T-cell (primary cell): ENCODE measurements at places on chromosomes 3 and 15.

GRCh38 chr3:185815391-185816282, 9.2 kb downstream of the IGF2BP2 start:
- no peak for DNase-seq

DNA sequence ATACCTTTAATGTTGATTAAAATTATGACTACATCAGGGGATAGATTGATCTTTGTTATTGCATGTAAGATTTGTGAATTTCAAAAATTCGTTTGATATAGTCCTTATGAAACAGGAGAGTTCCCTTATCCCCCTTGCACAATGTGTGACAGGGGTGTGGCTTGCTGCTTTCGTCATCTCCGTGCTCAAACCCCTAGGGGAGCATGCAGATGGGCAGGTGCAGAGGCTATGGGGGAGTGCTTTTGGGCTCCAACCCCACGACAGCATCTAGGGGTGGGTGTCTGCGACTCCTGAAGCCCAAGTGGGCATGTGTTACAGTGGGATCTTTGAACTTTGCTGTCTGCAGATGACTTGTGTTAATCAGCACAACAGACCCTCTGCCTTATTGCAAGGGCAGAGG, 360.1 kb upstream of the GOLIM4 start:
- DNase-seq = no peak

- DNase-seq = no peak
Measured at GRCh38 chr15:63094495-63094931, 27.1 kb upstream of the LACTB start.

DNA sequence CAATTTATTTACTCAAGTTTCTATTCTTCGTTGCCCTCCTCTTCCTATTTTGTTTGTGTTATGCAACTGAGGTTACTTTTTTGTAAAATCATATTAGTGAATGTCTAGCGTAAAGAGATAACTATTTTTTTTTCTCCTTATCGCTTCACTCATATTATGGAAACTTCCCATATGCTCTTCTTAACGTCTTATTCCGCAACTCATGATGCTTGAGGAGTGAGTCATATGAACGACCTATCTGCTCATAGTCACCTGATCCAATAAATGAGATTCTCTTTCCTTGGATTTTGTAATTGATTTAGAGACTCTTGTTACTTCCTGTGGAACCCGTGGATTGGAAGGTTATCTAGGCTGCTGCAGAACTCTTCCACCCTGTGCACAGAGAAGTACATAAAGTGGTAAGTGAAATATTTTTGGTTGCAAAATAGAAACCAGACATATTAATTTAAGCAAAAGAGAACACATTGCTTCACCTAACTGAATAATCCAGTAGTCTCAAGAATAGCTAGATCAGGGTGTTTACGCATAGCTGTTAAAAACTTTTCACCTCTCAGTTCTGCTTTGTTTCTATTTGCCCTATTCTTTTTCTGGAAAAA, 719.3 kb upstream of the SGO1 start:
- no peak for DNase-seq

- no peak for DNase-seq
Measured at GRCh38 chr3:190362258-190362657, 25.7 kb upstream of the CLDN16 start.

GRCh38 chr3:27094721-27095120, 274.5 kb downstream of the NEK10 start:
- DNase-seq = no peak

- DNase-seq = no peak
Measured at GRCh38 chr15:63870487-63871209, 36.9 kb upstream of the HERC1 start.

DNA sequence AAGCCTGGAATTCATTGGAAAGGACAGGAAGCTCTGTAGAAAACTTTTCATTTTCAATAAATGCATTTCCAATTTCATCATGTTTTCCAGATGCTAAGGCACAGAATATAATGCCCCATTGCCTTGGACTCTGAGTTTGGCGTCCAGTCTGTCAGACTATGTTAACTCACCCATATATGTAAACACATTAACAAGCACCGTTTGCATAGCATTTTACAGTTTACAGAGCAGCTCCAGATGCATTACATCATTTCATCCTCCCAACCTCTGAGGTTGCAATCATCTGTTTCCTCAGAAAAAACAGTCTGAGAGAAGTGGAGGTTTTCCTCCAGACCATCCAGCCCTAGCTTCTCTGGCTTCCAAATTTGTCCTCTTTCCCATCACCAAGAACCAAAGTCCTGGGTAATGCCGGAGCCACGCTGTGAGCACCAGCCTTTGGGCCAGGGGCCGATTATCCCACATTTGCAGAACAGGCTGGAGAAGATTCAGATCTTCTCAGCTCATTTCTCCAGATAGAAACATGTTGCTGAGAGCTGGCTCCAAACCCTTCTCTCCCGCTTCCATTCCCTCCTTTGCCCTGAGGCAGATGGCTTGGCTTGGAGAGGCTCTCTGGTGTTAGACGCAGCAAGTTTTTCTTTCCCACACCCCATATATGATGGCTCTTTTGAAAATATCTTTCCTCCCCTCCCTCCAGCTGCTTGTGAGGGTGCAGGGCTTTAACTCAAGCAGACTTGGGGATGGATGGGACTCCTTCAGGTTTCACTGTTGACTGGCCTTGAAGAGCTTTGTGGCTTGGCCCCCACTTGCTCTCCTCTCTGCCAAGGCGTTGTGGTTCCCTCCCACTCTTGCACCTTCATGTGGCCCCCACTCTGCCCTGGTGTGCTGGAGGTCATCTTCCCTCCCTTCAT, 26.0 kb downstream of the CYP19A1 start:
- no peak for DNase-seq

GRCh38 chr15:83587091-83587490, 66.8 kb upstream of the ADAMTSL3 start:
- DNase-seq = no peak

DNA sequence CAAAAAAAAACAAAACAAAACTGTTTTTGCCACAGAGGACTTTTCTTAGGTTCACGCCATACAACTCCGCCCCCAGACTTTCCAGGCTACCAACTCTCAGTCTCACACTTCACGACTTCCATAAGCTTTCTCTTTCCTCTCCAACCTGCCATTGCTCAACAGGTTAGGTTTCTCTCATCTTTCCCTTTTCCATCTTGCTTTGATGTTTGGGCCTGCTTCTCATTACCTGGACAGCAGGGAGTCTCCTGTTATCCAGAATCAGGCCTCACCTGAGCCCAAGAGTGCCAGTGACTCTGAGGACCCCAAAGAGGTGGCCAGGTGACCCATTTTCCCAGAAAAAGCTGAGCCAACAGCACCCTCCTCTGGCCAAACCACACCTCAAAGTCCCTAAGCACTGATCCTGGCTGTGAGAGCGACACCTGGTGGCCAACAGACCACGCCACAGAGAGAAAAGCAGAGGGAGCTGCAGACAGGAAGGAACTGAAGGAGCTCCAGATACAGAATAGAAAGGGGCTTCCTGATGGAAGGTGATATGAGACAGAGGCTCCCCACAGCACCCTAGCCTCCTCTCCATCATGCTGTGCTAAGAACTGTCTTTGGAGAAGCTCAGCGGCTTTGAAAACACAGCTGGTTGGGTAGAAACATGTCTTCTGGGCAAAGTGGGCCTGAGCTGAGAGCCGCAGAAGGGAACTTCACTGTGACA, 4.0 kb downstream of the CCDC51 start:
- DNase-seq = peak; percentile 74

DNA sequence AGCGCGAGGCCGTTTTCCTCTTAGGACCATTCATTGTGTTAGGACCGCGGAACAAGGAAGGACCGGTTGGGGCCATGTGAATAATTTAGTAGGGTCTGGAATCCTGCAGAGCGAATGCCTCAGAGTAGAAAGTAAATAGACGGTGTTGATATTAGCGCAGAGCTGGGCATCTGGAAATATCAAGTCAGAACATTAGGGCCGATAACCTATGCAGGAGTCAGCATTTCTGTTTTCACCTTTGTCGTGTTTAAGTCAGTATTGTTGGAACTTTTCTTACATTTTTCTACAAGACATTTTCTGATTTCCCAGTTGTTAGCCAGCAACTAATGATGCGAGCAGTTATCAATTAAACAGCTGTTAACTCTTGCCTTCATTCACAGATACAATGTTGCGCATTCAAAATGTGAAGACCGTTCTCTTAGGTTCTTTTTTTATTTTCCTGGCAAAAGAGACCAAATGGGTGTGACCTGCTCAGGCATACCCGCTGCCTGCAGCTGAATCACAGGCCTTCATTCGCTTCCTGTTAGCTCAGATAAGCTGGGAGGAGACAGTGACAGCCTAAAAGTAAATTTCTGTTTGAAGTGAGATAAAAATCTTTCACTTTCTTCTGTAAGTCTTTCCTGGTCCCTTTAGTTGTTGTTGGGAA, 966 bp upstream of the PKM start:
- peak; percentile 78 for DNase-seq

- peak; percentile 45 for DNase-seq
Measured at GRCh38 chr15:89129123-89129815, 41.0 kb downstream of the ABHD2 start.

DNA sequence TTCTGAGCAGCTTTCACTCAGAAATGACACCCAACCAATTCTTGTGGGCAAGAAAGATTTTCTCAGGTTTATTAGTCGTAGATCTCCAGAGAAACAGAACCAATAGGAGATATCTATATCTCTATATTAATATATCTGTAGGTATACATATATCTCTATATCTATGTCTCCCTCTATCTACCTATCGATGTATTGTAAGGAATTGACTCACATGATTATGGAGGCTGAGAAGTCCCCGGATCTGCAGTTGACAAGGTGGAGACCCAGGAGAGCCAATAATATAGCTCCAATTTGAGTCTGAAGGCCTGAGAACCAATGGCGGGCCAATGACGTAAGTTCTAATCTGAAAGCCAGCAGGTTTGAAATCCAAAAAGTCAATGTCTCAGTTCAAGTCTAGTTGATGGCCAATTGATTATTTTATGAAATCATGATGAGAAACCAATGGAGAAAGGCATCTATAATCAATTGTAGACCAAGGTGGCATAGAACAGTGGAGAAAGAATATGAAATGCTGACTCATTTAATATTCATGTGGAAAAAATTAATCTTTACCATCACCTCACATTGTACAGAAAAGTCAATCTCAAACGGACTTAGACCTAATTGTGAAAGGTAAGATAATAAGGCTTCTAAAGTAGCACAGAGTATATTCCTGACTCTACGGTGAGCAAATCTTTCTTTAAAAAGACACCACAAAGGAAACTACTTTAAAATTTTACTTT, 65.6 kb upstream of the CHRNA7 start:
- no peak for DNase-seq

DNA sequence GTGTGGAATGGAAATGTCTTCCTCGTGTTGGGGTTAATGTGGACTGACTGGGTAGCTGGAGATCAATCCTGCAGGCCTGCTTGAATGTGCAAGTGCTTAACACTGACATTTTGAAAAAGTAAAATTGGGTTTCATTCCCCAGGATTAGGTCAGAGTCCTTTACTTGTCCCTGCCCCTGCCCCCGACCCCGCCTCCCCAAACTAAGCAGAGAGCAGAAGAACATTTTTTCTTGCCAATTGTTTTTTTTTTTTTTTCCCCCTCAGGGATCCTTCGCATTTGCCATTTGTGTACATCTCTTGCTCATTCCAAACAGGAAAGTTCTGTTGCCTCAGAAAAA, 147.0 kb upstream of the NR2F2 start:
- DNase-seq = no peak

DNA sequence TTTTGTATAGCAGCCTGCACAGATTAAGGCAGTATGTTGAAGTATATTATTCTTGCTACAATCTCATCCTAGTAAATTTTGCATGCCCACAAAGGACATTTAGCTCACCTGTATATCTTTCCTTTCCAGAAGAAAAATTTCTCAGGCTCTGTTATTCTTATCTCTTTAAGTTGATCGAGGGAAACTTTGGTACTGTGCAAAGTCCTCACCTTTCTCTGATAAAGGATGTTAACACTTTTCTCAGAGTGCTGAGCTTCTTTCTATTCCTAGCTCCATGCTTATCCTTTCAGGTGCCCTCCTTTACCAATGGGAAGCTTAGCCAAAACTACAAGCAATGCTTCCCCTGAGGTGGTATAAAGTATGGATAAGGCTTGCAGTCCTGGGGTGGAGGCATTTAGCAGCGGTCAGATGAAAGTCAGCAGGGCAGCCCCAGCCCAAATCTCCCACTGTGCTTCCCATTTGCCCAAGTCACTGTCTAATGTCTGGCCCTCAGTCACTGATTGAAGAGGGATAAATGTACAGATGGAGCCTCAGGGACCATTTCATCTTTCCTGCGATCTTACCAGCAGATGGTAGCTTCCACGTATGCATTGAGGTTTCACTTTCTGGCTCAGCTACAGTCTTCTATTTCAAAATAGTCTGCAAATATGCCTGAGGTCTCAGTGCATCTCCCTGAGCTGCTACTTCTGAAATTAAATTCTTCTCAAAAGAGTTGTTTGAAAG, 127.8 kb upstream of the P2RY1 start:
- no peak for DNase-seq

DNA sequence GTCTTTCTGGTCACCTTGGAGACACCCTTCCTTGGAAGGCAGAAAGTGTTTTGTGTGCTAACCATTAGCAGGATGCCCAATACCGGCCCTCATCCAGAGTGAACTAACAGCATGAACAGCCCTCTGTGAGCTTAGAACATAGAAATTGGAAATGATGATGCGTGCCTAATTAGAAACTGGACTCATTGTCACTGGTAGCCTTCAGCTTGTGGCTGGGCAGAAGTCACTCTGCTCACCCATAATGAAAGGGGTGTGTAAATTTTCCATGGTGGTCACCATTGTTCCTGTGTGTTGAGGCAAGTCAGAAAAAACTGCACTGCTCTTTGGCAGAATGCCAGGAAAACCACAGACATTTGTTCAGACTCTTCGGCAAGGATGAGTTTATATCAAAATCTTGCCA, 74.7 kb upstream of the CNTN4 start:
- DNase-seq = no peak

DNA sequence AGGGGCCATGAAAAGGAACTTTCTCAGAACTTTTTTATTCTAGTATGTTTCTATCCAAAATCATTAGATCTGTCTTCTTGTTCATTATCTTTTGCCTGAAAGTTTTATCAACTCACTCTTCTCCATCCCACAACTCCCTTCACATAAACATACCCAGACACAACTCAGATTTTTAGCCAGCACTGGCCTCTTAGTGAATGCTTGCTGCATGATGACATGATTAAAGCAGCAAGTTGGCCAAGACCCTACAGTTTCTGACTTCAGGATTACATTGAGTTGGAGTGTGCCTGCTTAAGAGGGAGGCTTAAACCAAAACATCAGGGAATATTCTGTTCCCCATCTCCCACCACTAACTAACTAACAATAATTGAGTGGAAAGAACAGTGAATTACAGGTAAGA, 38.1 kb downstream of the PLSCR2 start:
- DNase-seq = no peak

DNA sequence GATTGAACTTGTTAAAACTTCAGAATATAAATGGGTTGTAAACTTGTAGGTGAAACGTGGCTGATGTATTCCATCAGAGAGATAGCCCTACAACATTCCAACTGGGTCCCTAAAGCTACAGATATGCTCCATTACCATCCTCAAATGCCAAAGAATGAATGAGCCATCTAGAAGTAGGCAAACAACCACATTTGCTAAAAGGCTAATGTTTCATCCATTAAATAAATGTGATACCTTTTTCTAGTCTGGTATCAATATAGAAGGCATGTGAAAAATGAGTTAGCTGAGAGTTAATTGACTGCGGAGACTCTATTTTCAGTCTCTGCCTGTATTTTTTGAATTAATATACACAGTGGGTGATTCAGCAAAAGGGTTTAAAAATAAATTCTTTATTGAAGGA, 203.8 kb downstream of the RBMS3 start:
- no peak for DNase-seq

- DNase-seq = no peak
Measured at GRCh38 chr15:90844696-90845095, 23.7 kb upstream of the FURIN start.
